ENCODE measurements at places on chromosomes 12 and 14.
A peak's percentile ranks its signal among the peaks of the same experiment; 100 is the strongest.

DNA sequence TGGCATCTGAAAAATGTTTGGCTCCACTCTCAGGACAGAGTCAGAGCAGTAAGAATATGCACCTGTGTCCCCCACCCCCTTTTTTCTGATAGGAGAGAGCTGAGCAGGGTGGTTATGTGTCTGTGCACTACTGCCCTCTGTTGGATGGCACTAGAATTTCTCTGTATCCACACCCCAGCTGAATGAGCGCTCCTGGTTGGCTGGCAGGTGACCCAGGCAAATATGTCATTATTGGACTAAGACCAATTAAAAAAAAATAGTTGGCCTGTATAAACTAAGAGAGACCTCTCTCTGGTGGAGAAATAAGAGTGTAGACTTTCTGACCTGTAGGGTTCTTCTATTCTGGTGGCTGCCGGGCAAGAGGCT lies 107.0 kb downstream of the PTCSC3 start:
- DNase-seq = peak; percentile 60

GRCh38 chr12:119631930-119632678 lies 35.8 kb upstream of the PRKAB1 start:
- DNase-seq = no peak

- peak; percentile 14 for DNase-seq
Observed at GRCh38 chr14:100439781-100440180, 116.6 kb downstream of the SLC25A47 start.

GRCh38 chr12:47346251-47347019 lies 266.7 kb upstream of the AMIGO2 start:
- DNase-seq = no peak

DNA sequence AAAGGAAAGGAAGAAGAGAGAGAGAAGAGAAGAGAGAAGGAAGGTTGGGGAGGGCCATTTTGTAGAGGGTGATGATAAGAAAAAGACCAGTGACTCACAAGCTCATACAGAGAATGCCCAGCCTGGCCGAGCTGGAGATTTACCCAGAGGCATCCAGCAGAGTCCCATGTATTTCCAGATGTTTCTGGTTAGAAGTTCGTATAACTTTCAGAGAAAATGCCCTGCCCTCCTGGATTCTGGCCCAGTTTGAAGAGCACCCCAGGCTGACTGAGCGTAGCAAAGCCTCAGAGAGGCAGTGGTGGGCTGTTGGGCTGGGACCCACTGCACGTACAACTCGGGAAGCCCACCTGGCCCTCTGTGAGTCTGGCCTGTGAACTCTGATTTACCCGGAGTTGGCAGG lies 221.8 kb downstream of the SLC41A2 start:
- no peak for DNase-seq

DNA sequence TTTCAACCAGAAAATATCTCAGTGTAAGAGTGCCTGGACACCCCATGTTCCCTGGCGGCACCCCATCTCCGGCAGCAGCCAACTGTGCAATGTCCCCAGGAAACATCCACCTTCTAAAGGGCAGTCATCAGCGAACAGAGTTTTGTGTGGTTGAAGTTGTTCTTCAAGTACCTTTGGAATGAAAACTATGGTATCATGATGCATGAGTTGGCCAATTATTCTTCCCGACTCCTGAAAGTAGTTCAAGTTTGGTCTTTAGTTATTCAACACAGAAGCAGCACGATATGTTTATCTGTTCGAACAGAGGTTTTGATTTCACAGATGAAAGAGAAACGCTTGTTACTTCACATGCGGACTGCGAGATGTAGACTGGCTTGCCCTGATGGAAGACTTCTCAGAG lies 21.1 kb upstream of the TTC7B start:
- no peak for DNase-seq

DNA sequence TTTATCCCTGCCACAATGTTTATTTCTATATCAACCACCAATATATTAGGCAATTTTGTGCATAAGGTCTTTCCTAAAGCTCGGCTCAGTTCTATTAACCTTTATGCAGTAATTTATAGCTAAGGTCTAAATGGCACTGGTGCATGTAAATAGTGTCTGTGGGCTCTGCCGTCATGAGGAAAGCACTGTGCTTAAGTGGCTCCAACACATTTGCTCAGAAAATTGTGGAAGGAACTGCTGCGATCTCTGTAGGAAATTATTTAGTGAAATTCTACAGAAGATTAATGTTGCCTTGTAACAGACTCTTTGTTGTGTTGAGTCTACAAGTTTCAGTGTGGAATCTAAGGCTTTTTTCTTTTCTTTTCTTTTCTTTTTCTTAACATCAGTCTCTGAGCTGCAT lies 54.0 kb upstream of the EGLN3 start:
- no peak for DNase-seq

GRCh38 chr14:71238835-71239234 lies 331.6 kb downstream of the PCNX1 start:
- no peak for DNase-seq

GRCh38 chr12:48175613-48176416 lies 7.6 kb upstream of the CCDC184 start:
- no peak for DNase-seq

DNA sequence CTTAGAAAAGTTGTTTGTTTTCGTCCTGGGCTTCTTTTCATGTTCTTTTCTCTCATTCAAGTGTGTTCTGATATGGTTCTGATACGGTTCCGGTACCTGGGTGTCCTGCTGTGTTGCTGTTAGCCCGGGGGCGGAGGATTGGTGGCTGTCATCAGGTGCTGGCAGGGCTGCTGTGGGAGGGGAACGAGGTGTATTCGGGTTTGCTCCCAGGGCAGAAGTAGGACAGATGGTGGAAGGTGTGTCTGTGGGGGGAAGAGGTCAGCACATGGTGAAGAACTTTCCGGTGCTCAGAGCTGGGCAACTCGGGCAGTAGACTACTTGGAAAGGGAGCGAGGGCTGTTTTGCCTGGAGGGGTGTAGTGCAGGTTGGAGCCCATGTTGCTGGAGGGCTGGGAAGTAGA lies 70.2 kb downstream of the SLC25A47 start:
- no peak for DNase-seq

DNA sequence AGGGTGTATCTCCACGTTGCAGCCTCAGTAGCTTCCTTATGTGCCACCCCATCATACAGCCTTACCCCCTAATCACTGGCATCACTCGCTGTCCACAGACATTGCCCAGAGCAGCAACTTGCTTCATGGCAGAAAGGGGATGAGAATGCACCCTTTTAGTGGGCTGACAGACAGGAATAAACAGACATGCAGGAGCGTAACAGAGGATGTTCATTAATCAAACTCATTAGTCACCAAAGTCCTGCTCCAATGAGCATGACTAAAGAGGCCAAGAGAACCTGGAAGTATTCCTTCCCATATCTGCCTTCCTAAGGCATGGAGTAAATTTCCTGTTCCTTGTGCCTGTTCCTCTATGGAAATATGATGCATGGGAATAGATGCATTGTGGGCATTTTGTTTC lies 197.0 kb downstream of the PHLDA1 start:
- no peak for DNase-seq

DNA sequence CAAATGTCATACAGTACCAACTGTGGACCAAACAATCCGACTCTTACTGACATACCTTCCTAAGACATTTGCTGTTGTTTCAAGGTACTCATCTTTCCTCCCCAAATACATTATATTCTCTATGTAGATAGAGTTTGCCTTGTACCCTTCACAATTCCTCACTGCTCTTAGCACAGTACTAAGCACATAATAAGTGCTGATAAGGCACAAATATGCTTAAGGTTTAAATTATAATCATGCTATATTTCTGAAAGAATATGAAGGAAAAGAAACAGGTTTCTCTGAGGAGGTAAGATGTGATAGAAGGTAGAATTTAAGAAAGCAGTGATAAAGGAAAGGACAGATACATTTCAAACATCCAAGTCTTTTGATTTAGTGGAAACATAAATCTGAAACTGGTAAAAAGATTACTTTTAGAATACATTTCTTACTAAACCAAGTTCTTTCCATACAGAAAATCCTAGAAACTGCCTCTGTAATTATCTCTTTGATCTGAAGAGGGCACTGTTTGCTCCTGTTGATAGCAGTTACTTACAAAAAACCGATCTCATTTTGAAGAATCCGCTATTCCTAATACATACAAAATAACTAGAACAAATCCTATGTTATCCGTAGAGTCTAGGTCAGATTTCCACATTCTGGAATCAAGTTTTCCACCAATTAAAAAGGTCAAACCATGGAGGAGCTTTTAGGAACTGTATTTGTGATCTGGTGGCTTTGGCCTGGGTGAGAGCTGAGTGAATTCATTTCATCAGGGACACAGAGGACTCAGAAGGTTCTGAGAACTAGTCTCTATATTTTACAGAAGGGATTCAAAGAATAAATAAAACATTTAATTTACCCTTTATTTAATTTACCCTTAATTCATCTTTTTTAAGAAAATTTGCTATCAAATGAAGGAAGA lies 311.9 kb downstream of the DAD1 start:
- peak; percentile 33 for DNase-seq

DNA sequence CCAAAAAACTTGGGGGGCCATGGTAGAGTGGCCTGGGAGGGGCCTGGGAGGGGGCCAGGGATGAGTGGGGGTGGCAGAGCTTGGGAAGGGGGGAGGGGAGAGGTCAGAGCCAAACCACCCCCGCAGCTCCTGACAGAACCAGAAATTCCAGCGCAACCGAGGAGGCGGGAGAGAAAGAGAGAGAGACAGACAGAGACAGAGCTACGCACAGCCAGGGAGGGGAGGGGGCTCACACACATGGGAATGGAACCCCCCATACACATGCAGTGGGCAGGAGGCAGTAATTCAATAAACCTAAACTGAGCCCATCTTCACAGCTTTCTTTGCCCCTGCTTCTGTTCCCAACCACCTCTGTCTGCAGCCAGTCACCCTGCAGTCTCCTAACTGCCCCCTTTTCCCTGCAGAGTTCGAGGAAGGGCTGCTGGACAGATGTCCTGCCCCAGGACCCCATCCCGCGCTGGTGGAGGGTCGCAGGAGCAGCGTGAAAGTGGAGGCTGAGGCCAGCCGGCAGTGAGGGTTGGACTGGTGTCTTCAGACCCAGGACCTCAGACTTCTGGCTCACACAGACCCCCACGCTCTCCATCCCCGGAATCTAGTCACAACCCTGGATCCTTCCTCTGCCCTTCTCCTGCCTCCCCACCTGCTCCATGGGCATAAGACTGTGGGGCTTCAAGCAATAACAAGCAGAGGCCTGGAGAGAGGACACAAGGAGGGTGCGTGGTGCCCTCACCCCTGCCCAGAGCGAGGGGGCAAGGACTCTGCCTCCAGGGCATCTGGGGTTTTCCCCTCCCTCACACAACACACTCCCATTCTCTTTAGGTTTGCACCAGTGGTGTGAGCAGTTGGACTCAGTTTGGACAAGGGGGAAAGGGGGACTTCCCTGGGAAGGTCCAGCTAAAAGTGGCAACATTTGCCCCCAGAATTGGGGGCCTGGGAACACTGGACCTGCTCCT lies 5.6 kb downstream of the NAB2 start:
- DNase-seq = no peak

- peak; percentile 64 for DNase-seq
Observed at GRCh38 chr14:103334644-103335622, 896 bp downstream of the EIF5 start.

- DNase-seq = no peak
Observed at GRCh38 chr14:55585854-55586253, 5.8 kb downstream of the KTN1 start.

- peak; percentile 11 for DNase-seq
Observed at GRCh38 chr14:100056964-100057795, 8.0 kb upstream of the EVL start.

- DNase-seq = no peak
Observed at GRCh38 chr14:55070981-55071411, 19.5 kb downstream of the MAPK1IP1L start.

GRCh38 chr14:41051801-41052200 lies 554.9 kb upstream of the LRFN5 start:
- no peak for DNase-seq

DNA sequence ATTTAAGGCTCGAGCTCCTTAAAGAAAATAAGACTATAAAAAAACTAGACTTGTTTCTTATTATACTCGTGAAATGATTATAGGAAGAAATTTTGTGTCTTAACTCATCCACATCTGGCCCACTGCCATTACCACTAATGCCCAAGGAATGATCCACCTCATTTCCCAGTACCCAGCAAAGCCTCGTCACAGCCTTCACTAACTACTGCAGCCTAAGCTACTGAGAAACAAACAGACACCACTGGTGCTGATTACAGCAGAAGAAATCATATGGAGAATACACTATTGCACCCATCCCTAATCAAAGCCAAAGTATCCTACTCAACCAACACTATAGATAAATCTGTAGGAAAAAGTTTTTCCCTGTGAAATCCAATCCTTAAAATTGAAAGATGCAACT lies 205.3 kb upstream of the NAV3 start:
- DNase-seq = peak; percentile 78

GRCh38 chr12:89882792-89883191 lies 174.2 kb upstream of the ATP2B1 start:
- no peak for DNase-seq

- DNase-seq = no peak
Observed at GRCh38 chr12:44525806-44526654, 350.1 kb downstream of the NELL2 start.

GRCh38 chr12:105822131-105823105 lies 316.3 kb downstream of the NUAK1 start:
- no peak for DNase-seq

DNA sequence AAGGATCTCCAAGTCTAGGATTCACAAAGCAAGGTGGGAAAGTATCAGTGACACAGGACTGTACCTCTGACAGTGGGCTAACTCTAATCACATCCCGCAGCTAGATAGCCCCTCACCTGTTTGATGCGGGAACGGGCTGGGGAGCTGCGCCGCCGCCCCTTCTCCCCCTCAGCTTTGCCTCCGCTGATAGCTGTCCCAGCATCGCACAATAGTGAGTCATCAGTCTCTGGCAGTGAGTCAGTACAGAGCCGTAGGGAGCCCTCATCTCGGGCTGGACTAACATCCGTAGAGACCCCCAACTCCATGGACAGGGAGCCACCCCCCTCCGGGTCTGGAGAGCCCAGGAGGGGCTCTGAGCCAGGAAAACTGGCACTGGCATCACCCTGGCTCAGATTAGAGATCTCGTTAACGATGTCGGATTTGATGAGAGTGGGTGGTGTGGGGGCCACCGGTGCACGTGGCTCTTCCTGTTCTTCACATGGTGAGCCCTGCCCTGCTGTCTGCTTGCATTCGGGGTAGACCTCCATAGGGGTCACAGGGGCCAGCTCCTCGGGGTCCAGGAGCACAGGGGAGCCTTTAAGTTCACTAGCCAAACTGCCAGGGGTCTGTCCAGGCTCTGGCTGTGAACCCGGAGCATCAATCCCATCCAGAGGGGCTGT lies 10.9 kb downstream of the KMT2D start:
- DNase-seq = peak; percentile 89

- no peak for DNase-seq
Observed at GRCh38 chr12:65415826-65416225, 137.3 kb downstream of the MSRB3 start.

GRCh38 chr14:23694949-23695663 lies 58.9 kb downstream of the DHRS2 start:
- no peak for DNase-seq
